ENCODE measurements at places on chromosomes 6 and 20. TPM values are rescaled to one million over a fixed set of nuclear protein-coding genes. Genes with fewer than 3 reads are reported as not detected.

DNA sequence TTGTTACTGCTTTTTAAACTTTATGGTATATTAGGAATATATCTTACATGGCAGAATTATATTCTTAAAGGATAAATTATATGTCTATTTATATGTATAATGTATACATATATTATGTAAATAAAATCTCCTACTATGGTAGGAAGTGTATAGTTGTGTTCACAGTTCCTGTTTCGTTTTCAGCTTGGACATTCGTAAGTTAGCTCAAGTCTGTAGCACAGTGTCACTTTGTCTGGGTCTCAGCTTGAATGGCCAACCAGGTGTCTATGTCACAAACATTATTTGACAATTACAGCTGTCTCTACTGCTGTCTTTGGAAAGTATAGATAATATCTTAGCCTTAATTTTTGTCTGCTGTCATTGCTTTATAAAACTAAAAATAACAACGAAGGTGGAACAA, 303.9 kb downstream of the CDKAL1 start:
- H3K4me3 ChIP-seq, result no peak overlapping the region
- no peaks in the 10 kb centered on the region for H3K36me3 ChIP-seq
- DNase-seq, result no peak
- H3K27me3 ChIP-seq, result no peaks in the 10 kb centered on the region

GRCh38 chr20:49337357-49337756, 59.5 kb upstream of the ZNFX1 start:
- DNase-seq, result no peak
- H3K4me1 ChIP-seq, result no peaks in the 10 kb centered on the region
- no peak overlapping the region for H3K27ac ChIP-seq
- H3K27me3 ChIP-seq, result no peaks in the 10 kb centered on the region
- H3K4me3 ChIP-seq, result no peak overlapping the region

- DNase-seq, result no peak
- no peak overlapping the region for H3K4me3 ChIP-seq
- H3K36me3 ChIP-seq, result peaks cover 4% of the 10 kb centered on the region
- no peaks in the 10 kb centered on the region for H3K4me1 ChIP-seq
- H3K27ac ChIP-seq, result no peak overlapping the region
Observed at GRCh38 chr6:82217018-82217586, 30.4 kb downstream of the IBTK start.

Gene MRAP2
- total RNA-seq, result 1.1 TPM
